Right renal cortex interstitium (tissue), 3 donors: ENCODE measurements at places on chromosomes 3 and 15. TPM values are rescaled to one million over a fixed set of nuclear protein-coding genes. Genes with fewer than 3 reads are reported as not detected.

CCR4 gene
- 0.12 TPM for polyA plus RNA-seq

CCDC80 gene
- polyA plus RNA-seq: 129 TPM

GABRR3 gene
- polyA plus RNA-seq: 0.04 TPM

ANP32A gene
- 333 TPM for polyA plus RNA-seq

RAD54L2 gene
- 14.9 TPM for polyA plus RNA-seq

EHHADH gene
- polyA plus RNA-seq: 30.6 TPM

RFT1 gene
- polyA plus RNA-seq: 27.6 TPM

SKOR1 gene
- 0.16 TPM for polyA plus RNA-seq
